HepG2 (cell line): ENCODE measurements at places on chromosomes 7 and 10.

GRCh38 chr10:17022896-17023295 is 106.7 kb downstream of the CUBN start:
- no peak for DNase-seq

DNA sequence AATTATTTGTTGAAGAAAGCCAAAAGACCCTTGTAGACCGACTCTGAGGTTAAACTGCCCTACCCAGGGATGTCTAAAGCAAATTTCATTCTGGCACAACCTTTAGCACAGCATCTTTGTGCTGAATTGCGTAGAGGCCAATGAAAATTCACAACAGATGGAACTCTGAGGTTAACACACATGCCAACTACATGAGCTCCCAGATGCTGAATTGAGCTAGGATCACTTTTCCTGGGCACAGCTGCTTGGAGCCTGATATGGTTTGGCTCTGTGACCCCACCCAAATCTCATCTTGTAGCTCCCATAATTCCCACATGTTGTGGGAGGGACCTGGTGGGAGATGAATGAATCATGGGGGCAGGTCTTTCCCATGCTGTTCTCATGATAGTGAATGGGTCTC is 158.0 kb upstream of the PTN start:
- no peak for DNase-seq

- DNase-seq = no peak
Measured at GRCh38 chr7:133827707-133828623, 299.2 kb upstream of the LRGUK start.

GRCh38 chr7:30851651-30852307 is 59.9 kb upstream of the AQP1 start:
- DNase-seq = no peak

DNA sequence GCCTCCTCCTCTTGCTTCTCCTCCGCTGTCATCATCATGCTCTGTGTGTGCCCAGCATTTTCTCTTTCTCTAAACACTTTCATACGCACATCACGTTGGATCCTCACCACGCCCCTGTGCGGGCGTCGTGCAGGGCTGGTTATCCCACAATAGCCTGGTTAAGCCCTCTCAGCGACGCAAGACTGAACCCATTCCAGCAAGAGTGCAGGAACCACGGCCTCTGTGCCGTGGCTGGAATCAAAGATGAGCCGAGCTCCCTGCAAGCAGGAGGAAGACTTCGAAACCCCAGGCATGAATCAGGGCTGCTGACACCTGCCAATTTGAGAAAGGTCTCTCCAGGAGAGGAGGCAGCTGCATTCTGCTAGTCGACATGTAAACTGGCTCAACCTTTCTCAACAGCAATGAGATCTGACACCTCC is 74.8 kb upstream of the FOXK1 start:
- no peak for DNase-seq

DNA sequence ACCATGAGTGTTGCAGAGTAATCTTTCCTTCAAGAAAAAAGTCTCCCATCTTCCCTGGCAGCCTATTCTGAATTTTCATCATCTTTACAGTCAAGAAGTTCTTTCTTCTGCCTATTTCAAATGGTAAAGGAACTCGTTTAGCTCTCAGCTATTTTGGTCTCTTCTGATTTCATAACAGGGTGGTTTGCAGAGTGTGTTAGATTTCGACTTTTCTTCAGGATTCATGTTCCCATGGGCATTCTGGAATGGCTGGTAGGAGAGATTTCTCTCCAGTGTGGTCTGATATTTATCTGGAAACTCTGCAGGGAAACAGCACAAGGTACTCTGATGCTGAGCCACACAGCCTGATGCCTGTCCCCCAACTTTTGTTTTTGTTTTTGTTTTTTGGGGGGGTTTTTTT is 111.1 kb upstream of the FAM171A1 start:
- DNase-seq = no peak

DNA sequence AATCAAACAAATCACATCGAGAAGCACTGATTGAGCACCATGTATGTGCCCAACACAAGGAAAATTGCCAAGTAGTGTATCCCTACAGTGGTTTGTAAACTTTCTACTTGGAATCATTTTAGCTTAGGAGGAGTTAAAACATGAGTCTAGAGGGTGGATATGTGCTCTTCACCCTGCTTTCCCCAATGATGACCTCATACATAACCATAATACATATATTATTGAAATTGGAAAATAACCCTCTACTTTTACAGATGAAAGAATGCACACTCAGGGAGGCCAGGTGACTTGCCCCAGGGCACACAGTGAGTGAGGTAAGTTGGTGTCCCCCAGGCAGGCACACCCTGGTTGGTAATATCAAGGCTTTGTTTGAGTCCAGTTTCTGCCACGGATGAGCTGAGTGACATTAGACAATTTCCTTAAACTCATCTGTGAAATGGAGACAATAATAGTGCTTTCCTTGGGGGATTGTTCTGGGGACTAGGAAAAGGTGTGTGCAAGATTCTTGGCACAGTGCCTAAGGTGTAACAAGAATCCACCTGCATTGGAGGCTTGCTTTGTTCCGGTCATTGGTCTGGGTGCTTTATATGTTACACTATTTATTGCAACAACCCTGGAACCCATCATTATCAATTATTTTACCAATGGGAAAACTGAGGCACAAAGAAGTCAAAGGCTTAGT is 50.7 kb downstream of the BPGM start:
- DNase-seq = no peak

DNA sequence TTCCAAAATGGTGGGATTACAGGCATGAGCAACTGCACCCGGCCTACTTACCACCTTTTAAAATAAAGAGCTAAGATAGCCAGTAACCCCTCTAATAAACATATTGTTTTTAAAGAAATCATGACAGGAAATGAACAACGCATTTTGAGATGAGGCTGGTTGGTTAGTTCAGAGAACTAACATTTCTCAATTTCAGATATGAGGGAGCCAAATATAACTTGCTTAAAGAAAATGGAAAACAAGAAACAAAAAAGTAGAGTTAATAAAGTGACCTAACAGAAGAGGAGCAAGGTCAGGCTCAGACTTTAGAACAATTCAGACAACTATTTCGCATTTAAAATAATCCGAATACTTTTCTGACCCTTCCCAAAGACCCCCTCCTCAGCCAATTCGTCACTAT is 254.9 kb upstream of the PHF14 start:
- no peak for DNase-seq

- DNase-seq = no peak
Measured at GRCh38 chr7:5500056-5500776, 76.6 kb upstream of the TNRC18 start.

DNA sequence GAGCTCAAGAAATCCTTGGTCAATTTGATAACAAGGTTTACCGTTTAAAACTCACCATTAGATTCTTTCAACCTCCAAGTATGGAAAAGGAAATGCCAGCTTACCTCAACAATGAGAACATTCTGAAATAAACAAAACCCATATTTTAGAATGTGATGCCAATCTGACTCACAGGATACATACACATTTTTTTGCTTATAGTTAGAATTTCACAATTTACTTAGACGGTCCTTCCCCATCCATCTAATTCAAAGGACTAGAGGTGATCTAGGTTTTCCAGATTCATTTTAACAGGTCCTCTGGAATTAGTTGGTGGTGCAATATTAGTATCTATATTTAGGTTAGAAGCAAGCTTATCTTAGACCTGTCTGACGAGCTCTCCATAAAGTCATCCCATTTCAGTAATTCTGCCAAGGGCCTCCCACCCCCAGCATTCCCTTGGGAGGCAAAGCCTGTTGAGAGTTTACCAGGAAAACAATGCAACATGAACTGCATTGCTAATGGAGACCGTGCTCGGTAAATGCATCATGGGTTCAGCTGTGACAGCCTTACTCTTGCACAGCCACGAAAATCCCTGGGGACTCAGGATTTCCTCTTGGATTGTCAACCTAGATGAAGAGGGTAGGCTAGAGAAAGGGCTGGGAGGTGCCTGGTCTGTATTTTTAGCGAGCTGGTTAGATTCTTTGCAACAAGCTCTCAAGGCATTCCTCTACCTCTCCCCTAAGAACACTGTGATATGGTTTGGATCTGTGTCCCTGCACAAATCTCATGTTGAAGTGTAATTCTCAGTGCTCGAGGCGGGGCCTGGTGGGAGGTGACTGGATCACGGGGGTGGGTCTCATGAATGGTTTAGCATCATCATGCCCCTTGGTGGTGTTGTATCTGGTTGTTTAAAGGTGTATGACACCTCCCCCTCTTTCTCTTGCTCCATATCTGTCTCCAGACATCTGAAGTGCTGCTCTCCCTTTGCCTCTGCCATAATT is 93.8 kb downstream of the PRTFDC1 start:
- no peak for DNase-seq
